ENCODE measurements at places on chromosomes 12 and 14.

DNA sequence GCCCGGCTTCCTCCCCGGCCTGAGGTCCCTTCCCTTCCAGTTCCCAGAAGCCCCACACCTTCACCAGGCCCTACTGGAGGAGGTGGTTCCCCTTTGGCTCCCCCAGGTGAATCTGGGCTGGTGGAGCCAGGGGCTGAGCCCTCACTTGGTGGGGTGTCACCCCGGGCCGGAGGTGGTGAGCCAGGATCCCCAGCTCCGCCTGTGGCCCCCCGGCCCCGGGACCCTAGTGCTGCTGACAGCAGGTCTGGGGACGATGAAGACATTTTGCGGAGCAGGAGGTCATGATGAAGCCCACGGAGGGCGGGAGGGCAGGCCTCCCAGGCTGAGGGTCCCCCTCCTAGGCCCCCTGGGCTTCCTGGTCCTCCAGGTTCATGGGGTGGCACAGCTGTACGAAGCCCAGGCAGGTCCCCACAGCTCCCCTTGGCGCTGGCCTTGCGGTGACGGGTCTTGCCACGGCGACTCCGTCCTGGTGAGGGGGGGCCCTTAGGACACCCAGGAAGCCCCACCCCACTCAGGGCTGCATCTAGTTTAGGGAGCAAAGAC lies 16.6 kb downstream of the MAP3K12 start:
- DNase-seq = no peak

GRCh38 chr12:107684990-107685359 lies 624 bp upstream of the PWP1 start:
- DNase-seq = no peak

DNA sequence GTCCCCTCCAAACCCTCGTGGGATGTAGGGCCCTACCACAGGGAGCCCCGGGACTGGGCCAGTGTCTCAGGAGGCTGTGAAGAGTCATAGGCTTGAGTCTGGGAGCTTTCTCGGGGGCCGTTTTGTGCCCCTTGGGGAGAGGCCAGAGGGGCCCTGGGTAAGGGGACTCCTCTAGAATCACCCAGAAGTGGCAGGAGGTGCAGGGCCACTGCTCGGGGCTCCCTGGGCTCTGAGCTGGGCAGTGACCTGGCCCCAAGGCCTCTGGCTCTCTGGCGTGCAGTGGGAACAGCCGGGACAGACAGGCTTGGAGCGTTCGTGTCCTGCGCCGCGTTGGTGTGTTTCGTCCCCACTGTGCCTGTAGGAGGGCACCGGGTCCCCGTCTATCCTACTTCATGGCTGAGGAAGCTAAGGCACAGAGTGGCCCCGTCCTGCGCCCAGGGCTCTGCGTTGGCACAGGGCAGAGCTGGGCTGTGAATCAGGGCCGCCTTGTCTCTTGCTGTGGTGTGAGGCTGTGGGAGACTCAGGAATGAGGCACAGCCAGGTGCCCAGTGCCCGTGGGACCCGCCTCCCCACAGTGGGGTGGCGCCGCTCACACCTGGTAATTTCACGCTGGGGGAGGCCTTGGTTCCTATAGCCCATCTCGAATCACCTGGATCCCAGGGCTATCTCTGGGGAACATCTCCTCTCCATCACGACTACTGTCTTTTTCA lies 23.8 kb upstream of the KIF26A start:
- DNase-seq = peak; percentile 34

- DNase-seq = peak; percentile 63
Measured at GRCh38 chr12:56521590-56522371, at the start of gene RBMS2. RBMS2 (plus strand) TSS chr12:56521820; CDS start chr12:56522024, 204 bp downstream.

GRCh38 chr14:43022094-43022800 lies 1415.6 kb downstream of the LRFN5 start:
- no peak for DNase-seq

DNA sequence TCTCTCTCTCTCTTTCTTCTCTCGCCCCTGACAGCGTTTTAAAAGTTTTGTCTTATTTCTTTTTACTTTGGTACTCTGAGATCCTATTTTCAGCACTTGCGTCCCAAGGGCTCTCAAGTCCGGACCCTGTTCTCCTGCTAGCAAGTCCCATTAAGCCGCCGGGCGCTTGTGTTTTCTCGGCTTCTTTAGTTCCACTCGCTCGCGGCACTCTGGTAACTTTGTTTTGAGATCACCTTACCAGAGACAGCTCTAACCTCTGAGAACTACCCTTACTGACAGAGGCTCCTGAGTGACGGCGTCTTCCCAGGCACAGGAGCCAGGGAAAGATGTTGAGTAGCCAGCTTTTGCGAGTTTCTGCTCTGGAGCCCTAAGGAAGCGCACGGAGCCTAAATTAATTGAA lies 2.7 kb upstream of the MYF5 start:
- DNase-seq = no peak

GRCh38 chr12:6326316-6327228 lies 15.3 kb downstream of the TNFRSF1A start:
- DNase-seq = no peak

GRCh38 chr12:121217063-121217462 lies 7.1 kb downstream of the P2RX4 start:
- no peak for DNase-seq

DNA sequence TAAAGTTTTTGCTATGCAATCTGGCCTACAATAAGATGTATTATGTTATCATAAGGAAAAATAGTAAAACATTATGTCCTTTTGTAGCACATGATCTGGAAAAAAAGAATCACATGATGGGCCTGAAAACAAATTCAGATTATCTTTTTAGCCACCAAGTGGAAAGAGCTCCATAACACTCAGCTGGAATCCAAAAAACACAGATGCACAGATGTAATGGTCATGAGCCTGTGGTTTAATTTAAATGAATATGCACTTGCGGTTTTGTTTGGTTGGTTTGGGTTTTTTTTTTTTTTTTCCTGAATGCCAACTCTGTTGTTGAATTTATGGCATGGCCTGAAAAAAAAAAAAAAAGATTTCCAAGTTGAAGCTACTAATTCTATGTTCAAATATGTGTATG lies 4.1 kb downstream of the KCNC2 start:
- DNase-seq = no peak

GRCh38 chr14:38204719-38205115 lies 3.0 kb upstream of the SSTR1 start:
- no peak for DNase-seq

DNA sequence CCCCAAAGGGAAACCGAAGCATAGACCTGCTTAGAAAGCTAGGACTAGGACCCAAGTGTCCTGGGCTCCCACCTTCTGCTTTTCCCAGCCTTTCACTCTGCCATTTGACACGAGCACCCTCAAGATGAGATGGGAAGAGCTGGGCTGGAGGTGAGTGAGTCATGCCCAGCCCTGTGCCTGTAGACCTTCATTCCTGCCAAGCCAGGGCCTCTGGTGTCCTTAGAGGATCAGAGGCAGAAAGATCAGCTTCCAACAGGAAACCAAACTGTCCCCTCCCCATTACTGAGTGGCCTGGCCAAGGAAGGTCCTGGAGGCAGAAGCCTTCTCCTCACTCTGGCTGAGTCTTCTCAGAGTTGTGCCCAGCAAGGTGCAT lies 3.5 kb downstream of the TMEM63C start:
- no peak for DNase-seq

- DNase-seq = no peak
Measured at GRCh38 chr14:102445641-102446040, 63.9 kb downstream of the ANKRD9 start.

- DNase-seq = no peak
Measured at GRCh38 chr12:104258476-104259067, 43.0 kb downstream of the TXNRD1 start.

- no peak for DNase-seq
Measured at GRCh38 chr14:61322799-61323290, 1.5 kb downstream of the PRKCH start.

GRCh38 chr12:120225200-120225558 lies 24.3 kb upstream of the RPLP0 start:
- DNase-seq = no peak

DNA sequence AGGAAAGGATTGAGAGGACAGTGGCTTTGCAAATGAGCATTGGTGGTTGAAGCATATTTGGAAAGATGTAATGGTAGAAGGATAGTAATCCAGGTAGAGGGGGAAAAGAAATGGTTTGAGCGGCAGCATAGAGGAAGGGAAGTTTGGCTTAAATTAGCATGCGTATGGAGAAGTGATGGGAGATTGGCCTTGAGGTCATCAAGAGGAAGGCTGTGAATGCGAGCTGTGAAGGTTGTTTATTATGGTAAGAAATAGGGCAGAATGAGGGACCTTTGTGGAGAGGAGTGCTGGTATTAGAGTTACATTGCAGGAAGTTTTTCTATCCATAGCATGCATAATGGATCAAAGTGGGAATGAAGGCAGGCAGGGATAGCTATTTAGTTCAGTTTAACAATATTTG lies 162.1 kb downstream of the TMTC2 start:
- no peak for DNase-seq

GRCh38 chr12:17438141-17438540 lies 651.9 kb downstream of the RERGL start:
- DNase-seq = no peak

DNA sequence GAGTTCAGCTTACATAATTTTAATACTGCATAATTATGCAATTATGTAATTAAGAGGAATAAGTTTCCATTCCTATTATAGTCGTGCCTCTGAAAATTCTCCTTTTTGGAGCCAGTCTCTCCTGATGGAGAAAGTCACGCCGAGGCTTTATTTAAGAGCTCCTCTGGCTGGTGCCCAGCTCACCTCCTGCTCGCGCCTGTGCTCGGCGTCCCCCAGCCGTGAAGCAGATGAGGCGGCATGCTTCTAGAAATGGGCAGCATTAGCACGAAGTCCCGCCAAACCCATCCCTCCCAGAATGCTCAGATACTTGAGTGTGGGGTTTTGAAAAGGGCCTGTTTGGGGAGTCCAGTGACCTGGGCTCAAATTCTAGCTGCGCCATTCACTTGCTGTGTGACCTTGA lies 153.0 kb downstream of the PHETA1 start:
- no peak for DNase-seq

DNA sequence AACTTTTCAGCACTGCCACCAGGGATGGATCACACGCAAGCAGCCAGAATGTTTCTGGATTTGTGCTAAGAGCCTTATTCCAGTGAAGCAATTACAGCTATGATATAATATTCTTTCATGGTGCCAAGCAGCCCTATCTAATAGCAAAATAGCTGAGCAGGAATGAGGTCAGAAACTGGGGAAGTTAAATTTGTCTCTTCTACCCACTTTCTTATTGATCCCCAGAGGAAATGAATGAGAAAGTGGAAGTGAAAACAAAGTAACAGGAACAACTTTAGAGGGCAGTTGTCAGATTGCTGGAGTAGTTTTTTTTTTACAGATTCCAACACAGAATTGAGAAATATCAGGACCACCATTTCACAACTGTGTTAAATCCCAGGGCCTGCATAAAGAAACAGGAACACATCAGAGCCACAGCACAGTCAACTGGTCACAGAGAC lies 44.8 kb downstream of the GCH1 start:
- no peak for DNase-seq

DNA sequence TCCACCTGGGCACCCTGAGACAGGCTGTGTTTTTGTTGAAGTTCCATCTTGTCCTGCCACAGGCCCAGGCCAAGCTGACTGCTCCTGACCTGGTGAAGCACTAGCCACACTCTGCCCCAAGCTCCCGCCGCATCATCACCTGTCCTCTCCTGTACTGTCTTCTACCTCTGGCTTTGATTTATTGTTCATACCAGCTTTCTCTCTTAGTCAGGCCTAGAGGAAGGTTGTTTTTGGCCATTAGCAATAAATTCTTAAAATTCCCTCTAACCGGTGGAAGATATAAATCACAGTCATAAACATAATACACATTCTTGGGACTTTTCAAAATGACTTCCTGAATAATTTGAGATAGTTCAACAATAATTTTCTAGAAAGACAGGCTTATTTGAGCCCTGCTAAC lies 169.4 kb downstream of the DAD1 start:
- DNase-seq = no peak

DNA sequence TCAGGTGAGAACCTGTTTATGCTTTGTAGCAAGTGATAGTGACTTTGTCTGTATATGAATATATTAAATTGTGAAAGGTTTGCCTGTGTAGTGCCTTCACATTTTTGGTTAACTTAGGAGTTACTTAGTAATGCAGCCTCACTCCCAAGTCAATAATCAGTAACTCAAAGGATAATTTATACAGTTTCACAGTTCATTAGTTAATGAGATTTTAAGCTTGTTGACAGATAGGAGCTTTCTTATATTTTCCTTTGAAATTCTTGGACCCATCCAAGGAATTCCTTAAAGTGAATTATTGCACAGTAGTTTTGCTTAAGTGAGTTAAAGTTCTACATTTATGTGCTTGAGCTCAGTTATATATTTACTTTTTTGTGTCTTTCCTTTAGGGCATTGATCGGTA lies 50.7 kb downstream of the UTP20 start:
- no peak for DNase-seq

DNA sequence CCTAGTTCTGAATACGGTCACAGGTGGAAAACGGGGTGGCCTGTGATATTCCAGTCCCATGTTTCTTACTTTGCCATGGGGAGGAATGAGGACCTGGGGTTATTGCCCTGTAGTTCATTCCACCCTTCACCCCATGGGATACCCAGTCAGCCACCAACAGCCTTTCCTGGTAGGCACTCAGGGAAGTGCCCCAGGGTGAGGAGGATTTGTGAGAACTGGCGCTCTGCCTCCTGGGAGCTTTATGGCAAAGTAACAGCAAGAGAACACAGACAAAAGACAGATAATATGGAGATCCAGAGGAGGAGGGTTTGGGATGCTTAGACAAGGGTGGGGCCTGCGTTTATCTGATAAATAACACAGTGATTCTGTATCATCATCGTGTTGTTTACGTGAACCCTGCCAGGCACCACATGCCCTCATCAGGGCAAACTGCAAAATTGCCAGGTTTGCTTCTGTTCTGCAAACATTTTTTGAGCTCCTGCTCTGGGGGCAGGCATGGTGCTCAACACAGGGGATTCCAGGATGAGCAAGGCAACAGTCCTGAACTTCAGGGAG lies 223.5 kb downstream of the SLC41A2 start:
- no peak for DNase-seq

DNA sequence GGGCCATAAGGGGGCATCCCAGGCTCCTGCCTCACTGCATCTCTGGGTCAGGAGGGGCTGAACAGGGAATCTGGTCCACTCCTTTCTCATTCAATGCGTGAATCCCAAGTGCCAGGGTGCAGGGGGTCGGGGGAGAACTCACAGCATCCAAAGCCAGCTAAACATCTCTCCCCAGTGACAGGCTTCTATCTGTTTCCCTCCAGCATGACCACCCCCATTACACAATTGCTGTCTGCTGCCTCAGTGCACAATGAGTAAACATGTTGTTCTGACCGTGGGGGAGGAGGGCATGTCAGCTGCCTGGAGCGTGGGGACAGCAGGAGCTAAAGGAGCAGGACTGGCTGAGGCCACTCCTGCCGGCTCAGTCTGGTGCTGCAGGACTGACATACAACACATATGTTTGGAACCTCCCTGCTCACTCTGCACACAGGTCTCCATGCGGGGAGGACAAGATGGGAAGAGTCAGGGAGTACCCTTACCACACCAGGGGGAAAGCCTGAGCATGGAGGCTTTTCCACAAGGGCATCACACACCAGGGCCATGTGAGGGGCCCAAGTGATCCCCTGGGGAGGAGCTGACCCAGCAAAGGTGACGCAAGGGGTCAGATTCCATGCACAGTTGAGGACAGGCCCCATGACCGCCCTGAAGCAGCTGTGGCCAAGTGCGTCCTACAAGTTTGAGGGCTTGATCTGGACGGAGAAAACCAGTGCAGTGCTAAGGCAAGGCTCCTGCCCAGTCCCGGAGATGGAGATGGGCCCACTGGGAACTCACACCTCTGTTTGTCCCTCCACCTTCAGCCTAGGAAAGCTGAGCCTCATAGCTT lies 1.4 kb downstream of the TNS2 start:
- DNase-seq = peak; percentile 51
